ENCODE measurements at places on chromosomes 1 and 21.
A peak's percentile ranks its signal among the peaks of the same experiment; 100 is the strongest.

- no peak for DNase-seq
Measured at GRCh38 chr1:65921446-65921845, 128.8 kb downstream of the PDE4B start.

- no peak for DNase-seq
Measured at GRCh38 chr1:182211386-182211785, 149.9 kb upstream of the ZNF648 start.

GRCh38 chr1:154219541-154219940, 1.2 kb upstream of the UBAP2L start:
- no peak for DNase-seq

GRCh38 chr21:16742131-16742641, 770.7 kb upstream of the CXADR start:
- no peak for DNase-seq

DNA sequence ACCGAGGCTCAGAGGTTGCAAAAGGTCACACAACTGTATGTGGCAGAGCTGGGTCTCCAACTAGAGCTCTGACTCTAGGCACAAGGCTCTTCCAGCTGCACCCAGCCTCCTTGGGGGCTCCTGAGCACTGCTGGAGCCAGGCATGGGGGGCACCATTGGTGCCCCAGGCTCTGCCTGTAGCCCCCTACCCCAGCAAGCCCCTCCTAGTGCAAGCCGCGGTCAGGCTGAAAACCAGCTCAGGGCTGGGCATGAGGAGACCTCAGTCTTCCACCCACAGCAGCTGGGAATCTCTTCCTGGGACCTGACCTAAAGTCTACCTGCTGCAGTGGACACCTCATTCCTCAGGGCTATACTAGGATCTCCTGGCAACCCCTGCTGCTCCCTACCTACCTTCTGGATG, 14.6 kb downstream of the TNNT2 start:
- DNase-seq = no peak

GRCh38 chr1:151370211-151370911, 2.1 kb downstream of the SELENBP1 start:
- DNase-seq = no peak

DNA sequence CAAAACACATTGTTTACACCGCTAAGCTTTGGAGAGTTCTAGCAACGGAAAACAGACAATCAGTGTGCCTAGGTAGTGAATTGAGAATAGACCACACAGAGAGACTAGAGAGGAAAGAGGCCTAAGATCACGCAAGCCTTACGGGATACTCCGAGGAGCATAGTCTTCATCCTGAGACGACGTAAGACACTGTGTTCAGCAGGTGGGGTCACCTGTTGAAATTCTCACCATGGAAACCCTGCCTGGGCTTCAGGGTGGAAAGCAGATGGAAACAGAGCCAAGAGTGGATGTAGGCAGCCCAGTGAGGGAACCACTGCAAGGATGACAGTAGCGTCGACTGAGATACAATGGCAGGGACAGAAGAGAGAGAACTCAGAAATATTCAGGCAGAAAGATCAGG, 40.2 kb downstream of the COA6 start:
- DNase-seq = no peak

- peak; percentile 51 for DNase-seq
Measured at GRCh38 chr1:78145105-78145580, 99.4 kb downstream of the GIPC2 start.

- no peak for DNase-seq
Measured at GRCh38 chr1:165645654-165646366, 14.8 kb downstream of the MGST3 start.

DNA sequence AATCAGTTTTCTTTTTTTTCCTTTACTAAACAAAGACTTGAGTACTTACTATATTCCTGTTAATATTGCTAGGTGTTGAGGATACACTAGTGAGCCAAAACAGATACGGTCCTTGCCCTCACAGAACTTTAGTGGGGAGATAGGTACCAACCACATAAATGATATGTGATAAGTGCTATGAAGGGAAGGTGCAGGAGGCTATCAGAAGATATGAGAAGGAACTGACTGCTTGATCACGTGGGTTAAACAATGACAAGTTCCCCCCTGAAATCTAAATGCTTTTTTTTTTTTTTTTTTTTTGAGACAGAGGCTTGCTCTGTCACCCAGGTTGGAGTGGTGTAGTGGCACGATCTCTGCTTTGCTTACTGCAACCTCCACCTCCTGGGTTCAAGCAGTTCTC, 25.0 kb downstream of the RBM15 start:
- DNase-seq = no peak

DNA sequence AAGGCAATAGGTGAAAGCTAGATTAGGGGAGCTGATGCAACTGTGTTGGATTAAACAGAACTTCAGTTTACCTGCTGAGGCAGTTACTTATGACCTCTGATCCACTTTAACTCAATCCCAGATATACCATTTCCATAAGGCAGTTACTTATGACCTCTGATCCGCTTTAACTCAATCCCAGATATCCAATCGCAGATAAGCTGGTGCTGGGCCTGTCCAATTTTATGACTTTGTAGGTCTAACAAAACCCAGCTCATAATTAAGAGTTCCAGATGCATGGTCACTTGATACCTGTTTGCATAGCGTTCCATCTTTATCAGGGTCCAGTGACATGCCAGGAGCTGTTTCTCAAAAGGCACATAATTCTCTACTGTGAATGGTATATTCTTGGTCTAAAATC, 396.0 kb downstream of the AGBL4 start:
- DNase-seq = no peak

DNA sequence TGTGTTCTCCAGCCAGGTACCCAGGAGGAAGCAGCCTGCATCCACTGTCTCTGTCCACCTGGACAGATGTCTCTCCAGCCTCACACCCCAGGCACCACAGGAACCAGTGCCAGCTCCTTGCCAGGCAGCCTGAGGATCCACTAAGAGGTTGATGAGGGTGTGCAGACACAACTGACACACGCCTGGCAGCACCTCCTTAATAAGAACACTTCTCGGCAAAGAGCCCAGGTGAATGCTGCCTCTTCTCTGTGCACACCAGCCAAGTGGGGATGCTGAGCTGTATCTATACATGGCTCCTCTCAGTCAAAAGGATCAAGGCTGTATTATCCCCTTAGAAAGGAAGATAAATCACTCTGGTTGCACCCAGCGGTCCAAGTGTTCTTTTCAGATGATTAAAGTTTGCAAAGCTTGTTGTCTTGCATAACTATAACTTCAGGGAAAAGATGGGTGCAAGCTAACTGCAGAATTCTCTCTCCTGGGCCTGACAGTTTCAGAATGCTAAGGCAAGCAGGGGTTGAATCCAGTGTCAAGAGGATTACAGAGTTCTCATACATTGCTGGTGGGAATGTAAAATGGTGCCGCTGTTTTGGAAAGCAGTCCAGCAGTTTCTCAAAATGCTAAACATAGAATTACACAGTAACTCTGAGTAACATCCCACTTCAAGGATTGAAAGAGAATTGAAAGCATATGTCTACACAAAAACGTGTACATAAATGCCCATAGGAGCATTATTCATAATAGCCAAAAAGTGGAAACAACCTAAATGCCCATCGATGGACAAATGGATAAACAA, 3.7 kb upstream of the CAPN8 start:
- no peak for DNase-seq

- no peak for DNase-seq
Measured at GRCh38 chr1:199220031-199220430, 581.2 kb downstream of the PTPRC start.

DNA sequence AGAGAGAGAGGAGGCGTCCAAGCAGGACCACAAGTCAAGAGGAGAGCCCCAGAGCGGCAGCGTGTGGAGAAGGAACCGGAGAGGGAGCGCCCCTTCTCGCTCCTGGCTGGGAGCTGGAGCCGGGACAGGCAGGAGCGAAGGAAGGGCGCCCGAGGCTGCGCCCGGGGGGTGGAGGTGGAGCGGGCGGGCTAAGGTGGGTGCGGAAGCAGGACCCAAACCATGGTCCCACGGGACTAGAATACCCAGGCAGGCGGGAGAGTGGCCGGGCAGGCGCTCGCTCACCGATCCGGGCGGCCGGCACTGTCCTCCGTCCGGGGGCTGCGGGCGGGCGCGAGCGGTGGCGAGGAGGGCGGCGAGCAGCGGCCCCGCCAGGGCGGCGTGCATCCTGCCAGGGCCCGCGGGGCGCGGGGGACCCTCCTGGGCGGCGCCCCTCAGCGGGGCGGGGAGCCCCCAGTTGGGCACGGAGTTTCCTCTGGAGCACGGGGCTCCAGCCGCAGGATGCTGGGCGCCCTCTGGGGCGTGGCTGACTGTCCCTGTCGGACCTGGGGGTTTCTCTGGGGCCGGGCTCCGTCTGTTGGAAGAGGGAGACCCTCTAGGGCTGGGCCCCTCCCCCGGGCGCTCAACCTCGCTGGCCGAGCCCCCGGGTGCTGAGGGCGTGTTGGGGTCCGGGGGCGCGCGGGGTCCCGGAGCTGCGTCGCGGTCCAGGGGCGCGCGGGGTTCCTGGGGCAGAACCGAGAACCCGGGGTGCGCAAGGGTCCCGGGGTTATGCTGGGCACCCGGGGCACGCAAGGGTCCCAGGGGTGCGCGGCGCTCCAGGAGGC, 569 bp downstream of the TRABD2B start:
- DNase-seq = no peak

DNA sequence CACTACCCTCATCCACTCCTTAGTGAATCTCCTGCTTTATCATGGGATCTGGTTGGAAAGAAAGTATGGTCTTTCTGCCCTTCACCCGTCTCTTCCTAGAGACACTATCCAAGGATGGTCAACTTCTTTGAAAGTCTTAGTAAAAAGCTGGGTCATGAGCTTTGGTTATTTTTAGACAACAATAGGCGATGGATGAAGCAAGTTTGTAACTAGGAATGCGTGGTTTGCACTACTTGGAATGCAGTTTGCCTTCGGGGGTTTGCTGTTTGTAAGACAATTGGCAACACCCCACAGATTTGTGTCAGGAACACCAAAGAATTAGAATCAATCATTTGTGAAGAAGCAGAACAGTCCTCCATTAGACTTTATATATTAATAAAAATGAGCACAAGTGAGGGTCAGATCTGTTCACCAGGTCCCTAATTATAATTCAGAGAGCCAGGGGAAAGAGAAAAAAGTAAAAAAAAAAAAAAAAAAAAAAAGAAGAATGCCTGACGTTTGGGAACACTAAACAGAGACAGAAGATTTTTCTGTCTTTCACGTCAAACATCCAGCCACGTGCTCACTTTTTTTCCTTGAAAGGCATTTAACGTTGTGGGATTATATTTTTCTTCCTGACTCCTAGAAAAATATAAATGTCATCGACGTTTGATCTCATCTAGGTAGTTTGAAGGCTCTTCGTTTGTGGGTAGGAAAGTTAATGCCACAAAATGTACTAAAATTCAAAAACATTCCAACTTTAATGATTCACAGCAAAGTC, 60.7 kb upstream of the BTG3 start:
- DNase-seq = no peak

DNA sequence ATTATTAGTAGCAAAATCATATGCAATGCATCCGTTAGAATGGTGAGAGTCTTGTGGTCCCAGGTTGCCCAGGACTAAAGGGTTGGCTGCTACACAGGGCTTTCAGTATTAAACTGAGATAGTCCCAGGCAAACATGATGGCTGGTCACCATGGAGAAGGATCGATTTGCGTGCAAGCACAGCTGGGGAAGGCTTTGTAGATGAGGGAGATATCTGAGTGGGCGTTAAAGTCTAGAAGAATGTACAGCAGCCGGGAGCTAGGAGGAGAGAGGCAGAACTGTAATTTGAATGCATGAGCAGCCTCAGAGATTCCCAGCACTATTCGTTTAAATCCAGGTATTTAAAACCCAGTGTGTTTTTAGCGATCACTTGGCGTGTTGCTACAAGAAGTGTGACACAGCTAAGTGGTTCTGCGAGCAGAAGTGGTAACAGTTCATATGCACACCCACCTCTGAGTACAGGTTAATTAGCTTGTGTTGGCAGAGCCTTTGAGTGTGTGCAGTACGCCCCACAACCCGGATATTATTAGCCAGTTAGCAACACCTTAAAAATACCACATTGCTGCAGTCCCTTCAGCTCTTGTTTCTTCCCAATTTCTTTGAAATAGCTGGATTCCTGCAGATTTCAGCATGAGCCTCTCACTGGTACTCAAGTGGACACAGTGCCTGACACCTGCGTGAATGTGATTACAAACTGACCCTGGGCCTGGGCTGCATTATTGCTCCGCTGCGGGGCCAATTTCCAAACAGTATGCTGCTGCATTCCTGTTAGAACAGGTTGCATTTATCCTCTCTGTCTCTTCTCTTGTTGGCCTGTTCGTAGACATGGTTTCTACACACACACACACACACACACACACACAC, 67.2 kb upstream of the SCAF4 start:
- DNase-seq = peak; percentile 59

GRCh38 chr1:153688736-153689328, 10.3 kb downstream of the NPR1 start:
- no peak for DNase-seq

- DNase-seq = no peak
Measured at GRCh38 chr21:33021667-33022066, 4.1 kb upstream of the OLIG2 start.

DNA sequence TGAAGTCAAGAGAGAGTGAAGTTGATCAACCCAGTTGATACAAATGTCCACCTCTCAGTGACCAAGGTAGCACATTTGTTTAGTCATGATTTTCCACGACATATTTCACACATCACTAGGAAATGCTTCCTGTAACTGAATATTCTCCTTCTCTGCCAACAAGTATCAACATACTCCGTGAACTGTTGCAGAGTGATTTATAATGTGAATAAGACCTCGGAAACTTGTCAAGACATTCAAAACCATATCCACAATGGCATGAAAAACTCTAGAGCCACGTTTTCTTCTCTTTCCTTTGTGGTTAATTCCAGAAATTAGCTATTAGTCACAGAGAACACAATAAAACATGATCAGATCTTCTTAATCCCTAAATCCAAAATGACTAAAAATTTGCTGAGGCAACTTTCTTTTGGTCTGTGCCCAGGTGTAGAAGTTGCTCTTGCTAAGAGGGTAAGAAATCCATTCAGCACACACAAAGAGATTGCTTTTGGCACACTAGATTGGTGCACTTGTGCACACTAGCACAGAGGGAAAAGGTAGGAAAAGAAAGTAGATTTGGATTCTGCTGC, 244.3 kb upstream of the NRIP1 start:
- no peak for DNase-seq

GRCh38 chr1:18120638-18121037, 13.0 kb downstream of the IGSF21 start:
- DNase-seq = no peak

GRCh38 chr21:45590726-45591618, 48.7 kb upstream of the SLC19A1 start:
- peak; percentile 34 for DNase-seq
